ENCODE measurements at places on chromosomes 16 and 17.
A peak's percentile ranks its signal among the peaks of the same experiment; 100 is the strongest.

DNA sequence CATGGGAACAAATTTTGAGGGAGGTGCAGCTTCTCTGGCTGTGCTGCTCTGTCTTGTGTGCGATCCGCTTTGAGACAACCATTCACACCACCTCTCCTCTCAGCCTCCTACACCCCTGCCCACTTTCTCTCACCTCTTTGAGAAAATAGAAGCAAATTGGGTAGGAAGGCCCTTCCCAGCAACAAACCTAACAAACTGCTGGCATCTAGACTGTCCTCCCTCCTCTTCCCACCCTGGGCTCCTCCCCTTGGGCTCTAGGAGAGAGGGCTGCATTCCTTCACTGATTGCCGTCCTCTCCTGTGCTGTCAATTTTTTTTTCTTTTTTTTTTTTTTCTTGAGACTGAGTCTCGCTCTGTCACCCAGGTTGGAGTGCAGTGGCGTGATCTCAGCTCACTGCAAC is 13.5 kb downstream of the CDIPT start:
- no peak for DNase-seq

DNA sequence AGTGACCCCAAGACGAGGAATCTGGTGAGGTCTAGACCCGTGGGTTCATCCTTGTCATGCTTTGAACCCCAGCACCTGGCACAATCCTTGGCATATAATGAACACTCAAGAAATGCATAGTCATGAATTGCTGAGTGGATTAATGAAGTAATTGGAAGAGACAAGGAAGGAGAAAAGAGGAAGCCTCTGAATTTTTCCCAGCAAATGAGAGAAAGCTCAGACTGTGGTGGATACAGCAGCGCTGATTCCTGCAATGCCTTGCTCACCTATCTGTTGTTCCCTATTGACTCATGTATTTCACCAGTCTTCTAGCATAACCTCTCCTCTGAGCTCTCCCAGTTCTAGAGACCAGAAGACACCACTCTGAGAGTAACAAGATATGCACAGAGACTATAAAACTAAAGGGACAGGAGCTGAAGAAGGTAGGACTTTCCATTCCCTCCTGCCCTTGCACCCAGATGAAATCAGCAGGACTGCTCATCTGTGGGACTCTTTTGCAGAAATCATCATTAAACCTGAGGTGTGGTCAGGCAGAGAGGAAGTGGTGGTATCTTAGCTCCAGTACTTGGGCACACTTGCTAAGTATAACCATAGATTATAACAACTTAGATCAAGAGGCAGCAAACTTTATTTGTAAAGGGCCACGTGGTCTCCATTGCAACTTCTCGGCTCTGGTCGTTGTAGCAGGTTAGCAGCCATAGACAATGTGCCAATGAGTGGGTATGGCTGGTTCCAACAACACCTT is 102.8 kb downstream of the MAF start:
- DNase-seq = no peak

- no peak for DNase-seq
These were observed 101.8 kb upstream of the TNRC6C start for GRCh38 chr17:77856551-77857305.

- DNase-seq = peak; percentile 74
These were observed 4.4 kb upstream of the HIC1 start for GRCh38 chr17:2050300-2051060.

GRCh38 chr16:88634994-88635670 is 3.2 kb upstream of the IL17C start:
- no peak for DNase-seq
